ENCODE measurements at places on chromosomes 12 and 14.

- no peak for DNase-seq
Measured at GRCh38 chr12:90915353-90915752, 39.6 kb downstream of the CCER1 start.

DNA sequence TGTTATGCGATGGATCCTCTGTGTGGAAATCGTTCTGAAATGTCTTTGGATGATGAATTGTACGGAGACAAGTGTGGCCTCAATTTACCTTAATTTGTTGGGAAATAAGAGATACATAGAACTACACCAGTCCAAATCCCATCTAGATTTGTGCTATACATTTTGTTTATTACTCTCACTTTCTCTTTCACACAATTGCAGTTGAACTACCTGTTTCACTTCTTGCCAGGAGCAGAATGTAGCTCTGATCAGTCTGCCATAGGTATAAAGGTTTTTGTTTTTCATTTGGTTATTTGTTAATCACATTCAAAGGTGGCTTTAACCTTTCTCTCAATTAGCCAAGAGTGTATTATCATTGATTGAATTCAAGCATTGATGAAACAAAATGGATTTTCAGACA, 268.2 kb downstream of the SNAPC1 start:
- no peak for DNase-seq

DNA sequence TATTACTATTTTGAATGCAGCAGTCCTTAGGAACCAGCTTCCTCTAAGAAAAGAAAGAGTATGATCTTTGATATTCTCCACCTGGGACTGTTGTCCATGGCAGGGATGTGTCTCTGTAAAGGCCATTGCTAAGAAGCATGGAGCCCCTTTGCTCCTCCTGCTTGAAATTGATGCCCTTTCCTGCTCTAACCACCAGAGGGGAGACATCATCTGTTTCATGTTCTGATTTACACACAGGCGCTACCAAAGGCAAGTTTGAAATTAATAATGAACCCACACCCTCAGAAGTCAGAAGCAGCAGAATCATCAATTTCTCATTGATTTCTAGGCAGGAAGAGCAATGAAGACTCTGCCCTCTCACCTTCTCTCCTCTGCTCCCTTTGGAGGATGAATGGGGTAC, 253.8 kb downstream of the RMST start:
- DNase-seq: no peak

- no peak for DNase-seq
Measured at GRCh38 chr12:5036031-5036430, 7.6 kb upstream of the KCNA5 start.

- no peak for DNase-seq
Measured at GRCh38 chr12:114868995-114869834, 185.2 kb upstream of the TBX3 start.

DNA sequence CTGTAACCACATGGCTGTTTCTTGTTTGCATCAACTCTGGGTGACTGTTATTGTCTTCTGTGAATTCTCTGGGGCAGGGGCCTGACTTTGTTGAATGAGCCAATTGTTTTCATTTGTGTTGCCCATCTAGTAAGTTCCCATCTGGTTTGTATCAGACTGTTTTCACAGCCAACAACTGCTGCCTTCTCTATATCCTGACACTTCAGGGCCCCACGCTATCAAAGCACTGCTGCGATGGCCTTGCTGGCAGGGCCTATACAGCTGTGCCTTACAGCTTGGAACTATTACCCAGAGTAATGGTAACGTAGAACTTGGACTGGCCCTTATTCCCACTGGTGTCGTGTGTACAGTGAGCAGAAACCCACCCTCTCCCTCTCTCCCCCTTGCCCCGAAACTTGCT, 104.3 kb upstream of the DACT1 start:
- DNase-seq: no peak

DNA sequence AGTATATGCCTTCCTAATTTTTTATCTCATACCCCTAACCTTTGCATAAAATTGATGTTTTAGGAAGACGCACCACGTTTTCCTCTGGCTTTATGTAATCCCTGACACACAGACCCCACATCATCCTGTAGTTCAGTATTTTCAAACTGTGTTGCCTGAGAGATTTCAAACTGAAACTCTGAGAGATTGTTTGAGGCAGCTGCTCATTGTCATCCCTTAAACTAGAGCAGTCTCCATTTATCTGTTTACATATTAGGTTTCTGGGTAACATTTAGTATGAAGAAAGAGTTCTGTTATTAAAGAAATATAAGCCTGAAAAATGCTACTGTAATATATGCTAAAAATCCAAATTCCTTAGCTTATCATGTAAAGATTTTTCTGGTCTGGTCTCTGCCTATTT, 24.3 kb downstream of the MNAT1 start:
- DNase-seq: no peak

GRCh38 chr14:89251061-89251460, 166.0 kb downstream of the FOXN3 start:
- no peak for DNase-seq

DNA sequence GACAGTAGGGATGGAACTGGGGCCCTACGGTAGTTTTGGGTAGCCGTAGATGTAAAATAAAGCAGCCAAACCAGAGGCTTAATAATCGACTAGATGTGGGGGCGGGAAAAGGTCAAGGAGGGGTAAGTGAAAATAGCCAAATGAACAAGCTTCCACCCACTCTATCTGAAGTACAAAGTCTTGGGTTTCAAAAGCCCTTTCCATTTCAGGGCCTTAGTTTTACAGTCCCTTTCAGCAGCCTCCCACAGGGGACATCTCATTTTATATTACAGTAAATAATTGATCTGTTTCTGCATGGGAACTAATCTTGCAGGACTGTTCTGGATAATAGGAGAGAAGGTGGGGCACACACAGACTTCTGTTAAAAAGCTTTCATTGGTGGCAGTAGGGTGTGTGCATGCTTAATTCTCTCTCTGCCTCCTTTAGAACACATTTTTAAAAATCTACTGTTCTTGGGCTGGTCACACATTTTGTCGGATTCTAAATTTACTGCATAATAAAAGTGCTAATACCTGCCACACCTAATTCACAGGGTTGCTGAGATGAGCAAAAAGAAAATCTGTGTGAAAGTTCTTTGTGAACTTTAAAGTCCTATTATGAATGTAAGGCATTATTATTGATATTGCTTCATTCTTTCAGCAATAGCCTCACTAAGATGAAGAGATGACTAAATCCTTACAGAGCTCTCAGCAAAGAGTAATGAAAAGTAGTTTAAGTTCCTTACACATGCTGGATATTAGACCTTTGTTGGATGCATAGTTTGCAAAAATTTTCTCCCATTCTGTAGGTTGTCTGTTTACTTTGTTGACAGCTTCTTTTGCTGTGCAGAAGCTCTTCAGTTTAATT, 104.6 kb downstream of the ITPR2 start:
- no peak for DNase-seq

GRCh38 chr12:81779216-81779615, 20.1 kb upstream of the PPFIA2 start:
- DNase-seq: no peak

- DNase-seq: no peak
Measured at GRCh38 chr12:103269946-103270345, 225.8 kb downstream of the C12orf42 start.

DNA sequence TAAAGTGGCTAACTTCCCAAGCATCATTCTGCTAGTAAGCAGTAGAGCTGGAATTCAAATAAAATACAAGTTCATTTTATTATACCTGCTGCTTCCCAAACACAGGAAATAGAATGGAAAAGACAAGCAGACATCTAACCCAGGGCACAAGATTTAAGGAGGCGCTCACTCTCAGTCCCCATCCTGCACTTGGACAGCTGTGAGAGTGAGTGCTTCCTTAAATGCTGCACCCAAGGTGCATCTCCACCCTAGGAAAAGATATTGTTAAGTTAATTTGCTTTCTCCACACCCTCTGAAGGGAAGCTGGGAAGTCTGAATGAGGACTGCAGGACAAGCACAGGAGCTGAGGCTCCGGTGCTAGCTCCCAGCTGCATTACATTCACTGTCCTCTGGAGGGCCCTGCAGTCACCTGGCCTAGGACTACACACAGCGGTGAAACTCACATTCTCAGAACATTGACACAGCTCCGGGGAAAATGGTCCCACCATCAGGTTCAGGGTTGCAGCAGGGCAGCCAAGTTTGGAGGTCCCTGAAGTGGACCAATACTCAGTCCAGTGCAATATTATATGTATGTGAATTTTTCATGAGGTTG, 14.2 kb downstream of the HEBP1 start:
- no peak for DNase-seq

DNA sequence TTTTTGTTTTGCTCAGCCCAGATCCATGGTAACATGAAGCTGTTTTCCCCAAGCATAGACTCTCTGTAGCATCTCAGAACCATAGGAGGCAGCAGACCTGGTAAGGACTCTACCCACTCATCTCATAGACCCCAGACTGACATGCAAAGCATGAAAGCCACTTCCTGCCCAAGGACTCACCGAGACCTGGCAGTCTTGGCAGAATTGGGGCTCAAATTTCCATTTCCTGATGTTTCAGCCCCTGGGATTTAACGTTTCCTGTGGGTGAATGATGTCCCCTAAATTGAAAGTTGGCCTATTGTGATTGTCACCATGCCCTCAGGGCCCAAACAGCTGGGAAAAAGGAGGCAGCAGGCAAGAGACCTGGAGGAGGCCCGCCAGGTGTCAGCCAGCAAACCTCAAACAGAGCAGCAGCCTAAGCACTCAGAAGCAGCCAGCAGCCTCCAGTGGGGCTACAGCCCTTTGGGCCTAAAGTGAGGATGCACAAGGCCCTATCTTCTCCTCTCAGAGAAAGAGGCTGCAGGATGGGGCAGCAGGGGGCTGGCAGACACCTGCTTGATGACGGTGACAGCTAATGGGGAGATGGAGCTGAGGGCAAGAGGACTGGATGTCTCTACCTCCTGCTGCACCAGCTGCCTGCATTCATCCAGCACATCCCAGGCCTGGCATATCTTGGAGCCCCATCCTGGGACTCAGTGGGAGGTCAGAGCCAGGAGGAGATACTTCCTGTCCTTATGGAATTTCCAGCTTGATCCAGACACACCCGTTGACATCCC, 8.5 kb downstream of the KRT85 start:
- DNase-seq: no peak

- DNase-seq: no peak
Measured at GRCh38 chr12:56391721-56392120, 29.1 kb upstream of the APOF start.

- no peak for DNase-seq
Measured at GRCh38 chr12:21502872-21503271, 1.3 kb downstream of the GOLT1B start.

DNA sequence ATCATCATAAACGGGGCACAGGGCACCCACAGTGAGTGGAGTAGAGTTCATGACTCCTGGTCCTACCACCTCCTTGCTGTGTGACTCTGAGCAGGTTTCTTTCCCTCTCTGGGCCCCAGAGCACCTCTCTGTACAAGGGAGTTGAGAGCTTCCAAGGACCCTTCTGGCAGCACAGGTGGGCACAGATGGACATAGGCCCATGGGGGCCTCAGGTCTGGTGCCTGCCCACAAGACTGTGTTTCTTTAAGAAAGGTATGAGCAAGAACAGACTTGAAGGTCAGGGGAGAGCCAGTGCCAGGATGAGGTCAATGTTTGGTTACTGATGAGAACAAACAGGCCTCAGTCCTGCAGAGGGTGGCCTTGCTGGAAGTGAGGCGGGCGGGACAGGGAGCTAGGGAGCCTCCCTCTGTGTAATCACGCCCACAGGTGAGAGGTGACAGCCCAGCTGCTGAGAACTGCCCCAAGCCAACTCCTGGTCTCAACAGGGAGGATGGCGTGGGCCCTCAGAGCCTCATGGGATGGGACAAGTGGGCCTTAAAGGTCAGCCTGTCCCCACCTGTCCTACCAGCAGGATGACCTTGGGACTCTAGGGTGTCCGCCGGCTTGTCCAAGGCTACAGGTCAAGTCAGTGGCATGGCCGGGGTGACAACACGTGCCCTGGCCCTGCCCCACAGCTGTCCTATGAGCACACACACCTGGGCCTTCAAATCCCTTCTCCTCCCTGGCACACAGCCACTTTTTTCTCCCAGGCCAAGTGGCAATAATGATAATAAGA, 49.1 kb downstream of the CCDC85C start:
- DNase-seq: no peak

Measured in hypothalamus (tissue), 51 donors.